ENCODE measurements at places on chromosomes 2 and 18.

DNA sequence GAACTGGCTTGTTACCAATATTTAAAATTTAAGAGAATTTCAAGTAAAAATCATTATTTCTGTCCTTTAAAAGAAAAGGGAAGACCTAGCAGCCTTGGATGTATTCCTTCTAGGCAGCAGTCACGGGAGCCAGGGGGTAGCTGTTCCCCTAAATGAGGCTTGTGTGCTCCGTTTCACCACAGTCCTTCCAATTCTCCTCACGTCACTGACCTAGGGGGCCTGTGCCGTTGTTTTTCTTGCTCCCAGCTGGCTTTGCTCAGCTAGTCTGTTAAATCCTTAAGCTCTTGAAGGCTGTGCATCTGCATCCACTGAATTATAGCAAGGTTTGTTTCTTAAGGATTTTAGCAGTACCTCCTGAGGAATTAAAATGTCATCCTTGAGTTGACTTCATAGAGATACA, 9.9 kb downstream of the KLHL23 start:
- DNase-seq = no peak

GRCh38 chr2:153641046-153641445, 162.5 kb upstream of the RPRM start:
- no peak for DNase-seq

DNA sequence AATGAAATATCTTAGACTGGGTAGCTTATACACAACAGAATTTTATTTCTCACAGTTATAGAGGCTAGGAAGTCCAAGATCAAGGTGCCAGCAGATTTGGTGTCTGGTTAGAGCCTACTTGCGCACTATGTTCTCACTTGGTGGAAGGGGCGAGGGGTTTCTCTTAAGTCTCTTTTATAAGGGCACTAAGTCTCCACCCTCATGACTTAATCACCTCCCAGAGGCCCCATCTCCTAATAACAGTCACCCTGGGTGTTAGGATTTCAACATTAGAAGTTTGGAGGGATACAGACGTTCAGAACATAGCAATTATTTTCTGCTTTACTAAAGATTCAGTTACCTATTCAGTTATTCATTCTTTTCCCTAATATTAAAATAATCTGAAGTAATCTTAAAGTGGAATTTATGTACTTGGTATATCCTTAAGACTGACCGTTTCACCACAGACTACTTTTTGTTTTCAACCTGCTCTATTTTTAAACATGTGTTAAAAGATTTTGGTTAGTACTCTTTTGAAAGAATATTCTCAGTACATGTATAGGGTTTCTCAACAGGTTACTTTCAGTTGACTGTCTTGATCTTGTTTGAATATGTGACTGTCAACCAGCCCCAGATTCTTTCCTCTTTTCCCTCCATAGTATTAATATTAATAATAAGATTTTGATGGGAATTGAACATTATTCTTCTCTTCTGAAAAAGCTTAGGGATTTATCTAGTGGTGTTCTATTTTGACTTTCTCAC, 130.0 kb downstream of the TAF4B start:
- no peak for DNase-seq

DNA sequence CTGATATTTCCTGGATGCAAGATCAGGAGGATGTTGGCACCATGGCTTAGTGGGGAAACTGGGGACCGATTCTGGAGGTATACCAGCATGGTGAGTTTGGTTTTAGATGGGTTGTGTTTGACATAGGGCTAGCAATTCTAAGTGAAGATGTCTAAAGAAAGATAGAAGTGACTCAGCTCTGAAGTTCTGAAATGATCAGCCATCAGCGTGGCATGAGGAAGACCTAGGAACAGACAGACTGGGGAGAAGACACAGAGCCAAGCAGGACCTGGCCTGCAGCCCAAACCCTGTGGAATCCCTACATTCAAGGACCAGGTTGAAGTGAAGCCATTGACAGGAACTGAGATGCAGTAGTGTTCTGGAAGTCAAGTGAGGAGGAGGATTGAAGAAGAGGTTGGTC, 39.8 kb downstream of the HRH4 start:
- DNase-seq = no peak

- no peak for DNase-seq
Observed at GRCh38 chr18:75137346-75137877, 71.5 kb downstream of the PTGR3 start.

DNA sequence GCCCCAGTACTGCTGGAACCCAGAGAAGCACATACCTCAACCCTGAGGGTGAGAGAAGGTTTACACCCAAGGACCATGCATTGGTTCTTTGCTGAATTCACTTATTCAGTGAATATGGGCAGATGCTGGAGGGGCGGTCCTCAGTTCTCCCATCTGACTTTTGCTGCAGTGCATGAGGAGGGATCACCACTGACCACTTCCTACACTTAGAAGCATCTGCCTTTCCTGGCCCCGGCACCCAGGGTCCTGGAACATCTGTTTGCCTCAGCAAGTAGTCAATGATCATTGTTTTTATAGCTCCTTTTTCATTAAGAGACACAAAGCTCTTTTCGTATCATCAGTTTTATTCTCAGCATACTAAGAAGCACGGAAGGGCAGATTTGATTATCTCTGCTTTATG, 211.4 kb downstream of the SH3RF3 start:
- no peak for DNase-seq

- no peak for DNase-seq
Observed at GRCh38 chr2:109447776-109448175, 166.0 kb downstream of the SEPTIN10 start.

- no peak for DNase-seq
Observed at GRCh38 chr2:84999553-84999955, 28.6 kb downstream of the KCMF1 start.

GRCh38 chr2:51085420-51086068, 53.6 kb upstream of the NRXN1 start:
- no peak for DNase-seq

DNA sequence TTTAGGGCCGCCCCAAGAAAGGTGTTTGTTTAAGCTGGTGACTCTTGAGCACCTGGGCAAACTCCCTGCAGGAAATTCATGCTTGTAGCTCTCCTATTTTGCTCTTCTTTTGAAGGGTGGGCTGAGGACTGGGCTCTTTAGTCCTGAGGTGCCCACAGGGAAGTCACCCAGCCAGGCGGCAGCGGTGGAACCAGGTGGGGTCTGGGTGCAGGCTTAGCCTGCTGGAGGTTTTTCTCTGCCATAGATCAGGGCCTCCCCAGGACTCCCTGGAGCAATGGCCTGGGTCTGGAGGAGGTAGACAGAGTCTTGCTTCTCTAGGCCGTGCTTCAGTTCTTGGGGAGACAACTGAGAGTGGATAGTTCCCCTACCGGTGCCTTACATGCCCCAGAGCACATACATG, 99.9 kb downstream of the CLIP4 start:
- no peak for DNase-seq

- DNase-seq = no peak
Observed at GRCh38 chr2:213232649-213233437, 51.4 kb upstream of the SPAG16 start.
